Fibroblast of the aortic adventitia (primary cell): ENCODE measurements at places on chromosomes 7 and 10. TPM values are rescaled to one million over a fixed set of nuclear protein-coding genes. Genes with fewer than 3 reads are reported as not detected.

GRCh38 chr10:119211176-119211575, 3.8 kb downstream of the GRK5 start:
- peak; percentile 92 for DNase-seq

Gene PTPRZ1
- 0.72 and 3.8 TPM in 2 replicates for total RNA-seq

DNA sequence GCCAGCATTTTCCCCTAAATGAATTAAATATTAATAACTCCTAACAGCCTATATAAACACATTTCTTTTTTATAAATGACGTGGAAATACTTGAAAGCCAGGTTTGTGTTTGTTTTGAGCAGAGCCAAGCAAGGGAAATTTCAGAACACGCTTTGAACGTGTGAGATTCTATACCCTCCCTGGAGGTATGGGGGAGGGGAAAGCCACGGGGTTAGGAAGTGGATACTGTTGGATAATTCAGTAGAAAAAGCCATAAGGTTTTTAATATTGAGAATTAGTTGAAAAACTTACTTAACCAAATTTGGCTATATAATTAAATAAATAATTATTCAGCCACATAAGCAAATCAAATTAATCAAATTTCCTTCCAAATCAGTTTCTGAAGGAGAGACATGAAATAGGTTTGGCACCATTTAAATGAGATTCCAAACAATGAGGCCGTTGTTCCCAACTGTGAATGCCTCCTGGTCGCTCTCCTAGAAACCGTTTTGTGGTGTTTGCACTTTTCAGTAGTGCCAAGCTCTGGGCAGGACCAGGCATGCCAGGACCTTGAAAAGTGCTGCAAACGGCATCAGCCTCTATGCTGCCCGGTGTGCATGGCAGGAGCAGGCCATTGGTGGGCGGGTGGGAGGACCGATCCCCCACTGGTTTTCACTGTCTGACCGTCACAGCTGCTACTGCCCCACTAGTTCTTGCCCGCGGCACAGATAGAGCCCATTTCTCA, 88.1 kb downstream of the SEPTIN14 start:
- no peak for DNase-seq

GRCh38 chr10:93434991-93435491, 47.1 kb downstream of the MYOF start:
- peak; percentile 48 for DNase-seq

- no peak for DNase-seq
Measured at GRCh38 chr10:42578019-42578418, 60.4 kb downstream of the ZNF33B start.

GRCh38 chr7:71484380-71484779, 352.4 kb downstream of the GALNT17 start:
- no peak for DNase-seq
